Stimulated activated CD4-positive, alpha-beta T cell treated with anti-CD3 and anti-CD28 coated beads, Interleukin-1b, Interleukin-23, amount 100 ng/mL, for 1 hour (primary cell): ENCODE measurements at places on chromosomes 1 and 21.

GRCh38 chr1:51293898-51294515, 36.4 kb downstream of the TTC39A start:
- no peak for DNase-seq

GRCh38 chr21:39082656-39083376, 100.4 kb downstream of the PSMG1 start:
- DNase-seq = no peak

DNA sequence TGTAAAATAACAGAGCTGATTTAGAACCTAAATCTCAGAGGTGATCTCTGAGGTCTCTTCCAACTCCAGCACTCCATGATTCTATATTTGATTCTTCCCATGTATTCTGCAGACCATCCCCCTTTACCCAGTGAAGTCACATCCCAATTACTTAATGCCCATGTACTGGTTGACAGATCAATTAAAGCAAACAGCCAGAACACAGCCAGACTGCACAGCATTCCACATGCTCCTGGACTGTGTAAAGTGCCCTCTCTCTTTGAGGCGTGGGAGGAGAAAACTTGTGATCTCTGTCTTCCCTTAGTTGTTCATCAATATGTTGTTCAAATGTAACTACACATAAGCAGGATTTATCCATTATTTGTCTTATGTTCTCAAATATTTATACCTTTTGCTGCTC, 18.1 kb downstream of the NOS1AP start:
- DNase-seq = no peak

- DNase-seq = no peak
Measured at GRCh38 chr1:21143138-21143537, 33.6 kb downstream of the EIF4G3 start.

DNA sequence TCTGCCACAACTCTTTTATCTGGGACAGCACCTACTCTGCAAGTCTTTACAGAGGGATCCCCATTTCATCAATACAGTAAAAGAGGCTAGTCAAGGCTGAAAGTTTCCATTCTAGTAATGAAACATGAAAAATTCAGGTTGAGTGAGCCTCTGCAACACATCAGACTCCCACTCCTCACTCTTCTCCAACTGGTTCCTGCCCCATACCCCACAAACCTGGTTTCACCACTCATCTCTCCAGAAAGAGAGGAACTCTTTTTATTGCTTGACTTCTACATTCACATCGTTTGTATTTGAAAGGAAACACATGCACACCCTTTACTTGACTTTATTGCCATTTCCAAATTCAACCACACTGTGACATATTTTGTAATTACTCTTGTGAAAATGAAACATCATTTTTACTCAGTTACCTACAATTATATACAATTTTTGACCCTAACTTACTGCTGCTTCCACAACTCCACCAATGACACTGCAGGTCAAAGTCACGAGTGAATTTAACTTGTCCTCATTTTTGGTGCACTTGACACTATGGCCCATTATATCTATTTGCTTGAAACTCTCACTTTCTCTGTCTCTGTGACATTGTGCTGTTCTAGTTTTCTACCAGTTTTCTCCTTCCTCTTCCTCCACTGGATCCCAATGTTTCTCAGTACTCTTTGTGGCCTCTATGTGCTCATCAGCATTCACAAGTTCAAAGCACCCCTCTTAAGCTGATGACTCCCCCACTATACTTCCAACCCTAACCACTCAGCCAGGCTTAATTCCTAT, 8.0 kb downstream of the STX6 start:
- no peak for DNase-seq

DNA sequence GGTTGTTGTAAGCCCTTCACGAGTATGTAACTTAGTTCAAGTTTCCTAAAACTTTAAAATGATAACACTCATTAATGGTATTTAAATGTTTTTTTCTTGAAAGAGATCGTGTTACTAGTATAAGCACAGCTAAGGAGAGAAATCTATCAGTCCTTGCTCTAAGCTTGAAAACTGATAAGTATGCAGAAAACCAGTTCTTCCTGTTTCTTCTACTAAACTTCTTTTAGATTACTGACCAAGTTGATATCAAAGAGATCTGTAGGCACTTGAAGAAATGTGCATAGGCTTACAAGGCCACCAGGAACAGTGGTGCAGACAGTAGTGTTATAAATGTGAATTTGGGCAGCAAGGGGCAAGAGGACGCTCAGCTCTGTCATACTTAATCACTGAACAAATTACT, 3.9 kb downstream of the EFCAB14 start:
- no peak for DNase-seq

DNA sequence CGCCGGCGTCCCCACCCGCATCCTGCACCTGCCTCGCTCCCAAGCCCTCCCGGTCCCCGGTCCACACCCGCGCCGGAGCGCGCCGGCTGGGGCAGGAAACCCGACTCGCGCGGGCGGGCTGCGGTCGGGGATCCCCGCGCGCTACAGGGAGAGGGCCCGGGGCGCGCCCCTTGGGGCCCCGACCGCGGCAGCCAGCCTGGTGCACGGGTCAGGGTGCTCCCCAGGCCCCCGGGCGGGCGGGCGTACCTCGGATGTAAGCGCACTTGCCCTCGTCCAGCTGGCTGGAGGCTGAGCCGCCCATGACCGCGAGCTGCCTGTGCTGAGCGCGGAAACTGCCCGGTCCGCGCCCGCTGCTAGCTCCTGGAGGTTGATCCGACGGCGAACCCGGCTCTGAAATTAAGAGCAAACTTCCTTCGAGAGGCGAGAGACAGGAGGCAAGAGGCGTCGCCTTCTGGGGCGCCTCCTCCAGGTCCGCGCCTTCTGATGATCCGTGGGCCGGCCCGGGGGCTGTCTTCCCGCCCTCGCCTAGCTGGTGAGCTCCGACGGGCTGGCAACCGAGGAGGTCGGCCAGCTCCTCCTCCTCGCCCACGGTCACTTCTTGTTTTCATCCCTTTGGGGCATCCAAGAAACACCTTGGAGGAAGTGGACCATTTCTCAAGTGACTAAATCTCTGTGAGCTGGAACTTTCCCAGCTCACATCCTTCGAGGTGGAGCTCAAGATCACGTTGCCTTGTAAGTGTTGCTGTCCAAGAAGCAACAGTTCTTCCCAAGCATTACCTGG, at the start of gene NIBAN1:
Gene NIBAN1 (minus strand): TSS at position 453 of the 781 bp plus-strand sequence. CDS start 152 bp downstream, at position 301.
- DNase-seq = peak; percentile 49

- DNase-seq = no peak
Measured at GRCh38 chr1:171142416-171143385, 42.4 kb upstream of the FMO2 start.
